ENCODE measurements at places on chromosomes 12 and 14.

DNA sequence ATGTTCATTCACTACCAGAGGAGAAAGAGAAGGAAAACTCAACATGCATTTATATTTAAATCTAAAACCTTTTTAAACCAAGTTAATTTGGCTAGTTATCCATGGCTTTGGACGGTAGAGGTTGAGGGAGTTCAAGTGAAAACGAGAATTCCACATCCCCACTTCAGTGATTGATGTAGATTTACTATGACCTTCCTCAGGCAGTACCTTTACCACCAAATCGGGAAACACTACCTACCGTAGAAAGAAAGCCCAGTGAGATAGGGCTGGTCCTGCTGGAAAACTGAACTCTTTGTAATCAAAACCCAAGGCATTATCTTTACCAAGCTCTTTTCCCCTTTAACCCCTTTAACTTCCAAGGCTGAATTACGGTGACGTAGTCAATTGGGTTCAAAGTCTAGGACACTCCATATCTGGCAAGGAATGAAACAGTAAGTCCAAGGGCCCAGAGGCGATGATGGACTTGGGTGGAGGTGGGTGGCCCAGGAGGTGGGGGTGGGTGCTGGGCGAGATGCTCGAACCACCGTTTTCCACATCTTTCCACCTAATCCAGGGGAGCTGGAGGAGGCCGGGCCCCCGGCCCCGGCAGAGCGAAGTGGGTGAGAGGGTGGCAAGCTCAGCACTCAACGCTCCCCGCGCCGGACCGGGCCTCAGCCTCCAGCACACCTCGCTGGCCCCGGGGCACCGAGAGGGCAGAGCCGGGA is 618 bp downstream of the SEC23A start:
- DNase-seq, result no peak

GRCh38 chr14:94864387-94865195 is 94.7 kb upstream of the GSC start:
- DNase-seq, result no peak

DNA sequence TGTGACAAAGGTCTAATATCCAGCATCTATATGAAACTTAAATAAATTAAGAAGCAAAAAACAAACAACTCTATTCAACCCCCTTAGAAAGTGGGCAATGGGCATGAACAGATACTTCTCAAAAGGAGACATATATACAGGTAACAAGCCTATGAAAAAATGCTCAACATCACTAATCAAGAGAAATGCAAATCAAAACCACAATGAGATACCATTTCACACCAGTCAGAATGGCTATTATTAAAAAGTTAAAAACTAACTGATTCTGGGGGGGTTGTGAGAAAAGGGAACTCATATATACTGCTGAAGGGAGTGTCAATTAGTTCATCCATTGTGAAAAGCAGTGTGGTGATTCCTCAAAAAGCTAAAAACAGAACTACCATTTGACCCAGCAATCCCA is 198.9 kb downstream of the BMP4 start:
- DNase-seq, result no peak

GRCh38 chr14:20219033-20219432 is 4.5 kb upstream of the OR11H6 start:
- no peak for DNase-seq

DNA sequence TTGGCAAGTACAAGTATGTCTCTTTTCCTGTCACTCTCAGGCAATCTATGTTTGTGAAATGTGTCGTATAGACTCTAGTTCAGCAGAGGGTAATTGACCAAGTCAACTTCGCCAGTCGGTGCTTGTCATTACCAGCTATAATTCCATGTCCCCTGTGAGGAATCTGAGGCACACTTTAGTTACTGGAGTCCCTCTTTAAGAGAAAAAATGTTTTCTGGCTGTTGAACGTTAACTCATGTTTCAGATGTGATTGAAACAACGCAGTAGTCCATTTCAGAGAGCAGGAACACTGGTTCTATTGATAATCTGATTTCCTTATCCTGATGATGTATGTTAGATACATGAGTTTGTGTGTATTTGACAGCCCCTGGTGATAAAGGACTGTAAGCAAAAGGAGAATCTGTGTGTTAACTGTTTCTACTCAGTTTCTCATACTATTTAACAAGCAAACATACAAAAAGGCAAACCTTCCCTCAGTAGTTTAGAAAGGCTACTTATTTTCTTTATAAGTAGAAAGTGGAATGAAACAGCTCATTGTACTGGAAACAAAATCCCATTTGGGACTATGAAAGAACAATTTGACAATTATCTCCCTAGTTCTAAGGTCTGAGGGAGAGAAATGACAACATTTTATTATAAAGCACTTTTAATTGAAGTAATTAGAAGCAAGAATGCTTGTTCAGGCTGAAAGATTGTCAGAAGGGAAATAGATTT is 161.1 kb upstream of the TRHDE start:
- no peak for DNase-seq

GRCh38 chr12:113587720-113588119 is 116.0 kb upstream of the LHX5 start:
- no peak for DNase-seq

- no peak for DNase-seq
Measured at GRCh38 chr14:70148351-70148750, 40.4 kb downstream of the SLC8A3 start.

- no peak for DNase-seq
Measured at GRCh38 chr12:50661300-50662115, 102.4 kb upstream of the ATF1 start.

DNA sequence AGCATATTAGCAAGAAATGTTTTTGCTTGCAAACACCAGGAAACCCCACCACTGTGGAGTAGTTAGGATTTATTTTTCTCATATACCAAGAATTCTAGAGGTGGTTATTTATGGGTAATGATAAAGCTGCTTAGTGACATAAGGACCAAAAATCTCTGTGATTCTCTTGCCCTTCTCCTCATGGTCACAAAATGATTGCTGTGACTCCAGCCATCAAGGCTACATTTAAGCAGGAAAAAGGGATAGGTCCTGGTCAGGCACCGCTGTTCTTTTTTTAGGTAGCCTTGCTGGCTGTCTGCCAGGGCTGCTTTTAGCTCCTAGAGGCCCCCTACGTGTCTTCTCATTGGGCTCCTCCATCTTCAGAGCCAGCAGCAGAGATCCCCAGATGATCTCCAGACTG is 104.2 kb downstream of the AACS start:
- no peak for DNase-seq

DNA sequence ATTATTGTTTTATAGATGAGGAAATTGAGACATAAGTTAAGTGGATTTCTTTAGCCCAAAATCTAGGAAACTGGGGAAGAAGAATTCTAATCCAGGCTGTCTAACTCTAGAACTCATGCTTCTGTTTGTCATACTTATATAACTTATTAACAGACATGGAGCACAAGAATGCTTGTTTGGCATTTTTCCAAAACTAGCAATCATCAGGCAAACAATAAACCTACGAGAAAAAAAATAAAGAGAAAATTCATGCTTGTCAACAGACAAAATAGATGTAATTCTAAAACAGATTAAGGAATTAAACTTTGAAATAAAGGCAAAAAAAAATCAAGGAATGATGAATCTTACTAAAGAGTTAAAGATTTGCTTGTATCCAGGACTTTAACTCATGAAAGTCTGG is 103.1 kb downstream of the METTL25 start:
- DNase-seq, result no peak

- DNase-seq, result no peak
Measured at GRCh38 chr12:57580466-57580795, 10.6 kb upstream of the PIP4K2C start.

DNA sequence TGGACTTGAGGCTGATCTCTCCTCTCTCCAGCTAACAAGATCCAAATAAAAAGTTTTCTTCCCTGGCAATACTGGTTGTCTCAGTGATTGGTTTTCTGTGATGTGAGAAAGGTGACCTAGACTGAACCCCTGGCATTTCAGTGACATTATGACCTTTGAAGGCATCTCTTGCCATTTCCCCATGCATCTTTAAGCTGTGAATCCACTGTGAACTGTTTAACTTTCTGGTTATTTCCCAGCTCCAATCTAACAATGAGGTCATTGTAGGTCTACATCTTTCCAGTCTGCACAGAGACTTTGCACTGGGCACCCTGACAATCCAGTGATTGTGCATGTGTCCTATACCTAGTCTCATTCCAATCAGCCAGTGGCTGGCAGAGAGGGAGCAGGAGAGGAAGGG is 155.9 kb upstream of the NUDT4 start:
- DNase-seq, result no peak

- peak; percentile 25 for DNase-seq
Measured at GRCh38 chr12:51873251-51873994, 14.5 kb upstream of the ANKRD33 start.

DNA sequence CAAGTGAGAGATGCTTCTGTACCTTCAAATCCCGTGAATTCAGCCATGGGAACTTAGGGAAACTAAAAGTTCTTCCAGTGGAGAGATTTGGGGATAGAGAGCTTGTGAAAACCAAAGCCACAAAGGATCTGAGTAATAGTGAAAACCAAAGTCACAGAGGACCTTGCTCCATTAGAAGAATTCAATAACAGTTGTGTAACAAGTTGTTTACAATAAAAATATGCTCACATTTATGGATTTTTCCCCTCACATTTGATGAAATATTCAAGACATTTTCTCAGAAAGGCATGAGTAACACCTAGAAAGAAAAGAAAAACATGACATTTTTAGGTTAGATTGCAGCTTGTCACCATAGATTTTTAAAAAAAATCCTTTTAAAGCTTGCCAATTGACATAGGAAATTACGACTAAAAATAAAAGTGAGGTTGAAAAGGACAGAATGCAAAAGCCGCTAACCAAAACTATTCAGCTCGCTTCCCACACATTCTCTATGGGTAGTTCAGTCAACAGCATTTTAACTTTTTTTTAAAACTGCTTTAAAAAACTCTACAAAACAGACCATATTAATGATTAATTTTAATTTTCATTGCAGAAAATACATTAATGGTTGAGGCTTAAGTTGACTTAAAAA is 113.2 kb downstream of the CAND1 start:
- DNase-seq, result no peak

DNA sequence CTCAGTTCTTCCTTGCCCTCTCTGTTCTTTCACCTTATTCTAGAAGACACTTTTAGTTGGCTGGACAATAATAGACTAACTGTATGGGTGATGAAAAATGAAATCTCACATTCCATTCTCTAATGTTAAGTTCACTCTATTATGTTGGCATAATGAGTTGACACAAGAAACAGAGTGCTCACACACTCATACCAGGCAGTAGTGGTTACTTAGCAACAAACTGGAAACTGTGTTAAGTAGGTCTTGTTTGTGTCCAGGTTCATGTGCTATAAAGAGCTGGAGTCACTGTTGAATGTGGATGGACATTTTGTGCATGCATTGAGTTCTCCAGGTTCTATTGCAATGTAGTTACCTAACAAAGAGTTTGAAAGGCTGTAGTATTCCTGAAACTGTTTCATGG is 16.9 kb upstream of the PPP4R4 start:
- no peak for DNase-seq

DNA sequence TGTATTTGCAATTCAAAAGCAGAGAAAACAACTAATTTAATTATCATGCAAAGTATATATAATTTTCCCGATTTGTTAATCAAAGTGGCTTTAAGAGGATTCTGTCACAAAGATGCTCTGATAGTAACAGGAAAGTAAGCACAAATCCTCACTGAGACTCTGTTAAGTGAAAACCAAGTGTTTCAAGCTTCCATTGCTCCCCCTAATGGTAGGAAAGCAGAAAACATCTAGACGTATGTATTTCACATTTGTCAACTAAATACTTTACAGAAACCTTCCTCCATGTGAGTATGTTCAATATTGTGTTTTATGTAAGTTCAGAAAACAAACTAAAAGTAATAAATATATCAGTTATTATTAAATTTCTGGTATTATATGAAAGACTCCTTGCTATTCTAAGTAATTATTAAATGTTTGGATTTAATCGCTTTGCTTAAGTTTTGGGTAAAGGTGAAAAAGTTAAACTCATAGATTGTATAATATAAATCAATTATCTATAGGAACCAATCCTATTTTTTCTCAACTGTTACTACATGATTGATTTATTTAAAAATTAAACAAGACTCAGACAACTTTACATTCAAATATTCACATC is 1.5 kb upstream of the NTS start:
- no peak for DNase-seq

- DNase-seq, result no peak
Measured at GRCh38 chr12:34346372-34347034, 324.2 kb downstream of the ALG10 start.

- no peak for DNase-seq
Measured at GRCh38 chr12:73266206-73266605, 994.0 kb downstream of the TRHDE start.

Data from aorta (tissue), 5 donors.